ENCODE measurements at places on chromosomes 2 and 18.

GRCh38 chr2:65931056-65931455, 498.7 kb upstream of the SPRED2 start:
- DNase-seq, result no peak

GRCh38 chr2:40716879-40717278, 265.0 kb upstream of the SLC8A1 start:
- DNase-seq, result no peak

DNA sequence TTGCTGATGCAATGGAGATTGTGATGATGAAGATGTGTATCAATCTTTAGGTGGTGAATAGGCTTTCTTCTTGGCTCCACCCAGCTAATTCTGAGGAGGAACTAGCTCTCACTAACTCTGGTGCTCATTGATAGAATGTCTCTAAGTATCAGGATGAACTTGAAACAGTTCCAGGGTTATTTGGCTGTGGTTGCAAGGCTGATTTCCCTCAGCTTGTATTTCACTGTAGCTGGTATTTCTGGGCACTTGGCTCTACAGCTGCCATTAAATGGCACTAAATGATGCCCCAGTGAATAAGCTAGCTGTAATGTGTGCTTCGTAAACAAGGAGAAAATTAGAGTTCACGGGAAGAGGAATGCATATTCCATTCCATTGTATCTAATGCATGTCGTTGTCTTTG, 241.2 kb downstream of the RPIA start:
- DNase-seq, result no peak

DNA sequence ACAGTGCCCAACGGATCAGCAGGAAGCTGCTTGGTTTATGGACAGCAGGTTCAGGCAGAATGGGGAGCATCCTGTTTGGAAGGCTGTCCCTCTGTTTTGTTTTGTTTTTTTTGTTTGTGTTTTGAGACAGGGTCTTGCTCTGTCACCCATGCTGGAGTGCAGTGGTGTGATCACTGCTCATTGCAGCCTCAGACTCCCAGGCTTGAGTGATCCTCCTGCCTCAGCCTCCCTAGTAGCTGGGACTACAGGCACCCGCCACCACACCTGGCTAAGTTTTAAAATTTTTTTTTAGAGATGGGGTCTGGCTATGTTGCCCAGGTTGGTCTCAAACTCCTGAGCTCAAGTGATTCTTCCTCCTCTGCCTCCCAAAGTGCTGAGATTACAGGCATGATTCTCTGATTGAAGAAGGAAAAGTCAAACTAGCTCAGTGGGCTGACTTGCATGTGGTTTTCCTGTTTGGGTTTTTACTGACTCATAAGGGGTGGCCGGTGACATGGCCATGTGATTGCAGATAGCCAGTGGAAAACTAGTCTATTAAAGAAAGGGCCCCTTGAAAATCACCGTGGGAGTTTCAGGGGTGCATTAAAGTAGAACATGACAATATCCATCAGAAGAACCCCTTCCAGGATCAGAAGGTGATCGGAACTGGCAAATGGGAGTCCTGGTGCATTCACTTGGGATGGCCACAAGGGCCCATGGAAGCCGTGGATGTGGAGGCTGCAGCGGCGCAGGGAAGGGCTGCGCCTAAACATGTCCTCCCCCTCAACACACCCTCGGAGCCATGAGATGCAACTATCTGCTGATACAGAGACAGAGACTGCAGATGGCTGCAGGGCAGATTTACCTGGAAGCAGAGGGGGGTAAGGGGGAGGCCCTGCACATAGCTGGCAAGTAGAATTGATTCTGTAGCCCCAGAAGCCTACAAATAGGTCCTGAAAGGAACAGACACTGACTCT, 26.5 kb downstream of the AQP12B start:
- DNase-seq, result no peak

DNA sequence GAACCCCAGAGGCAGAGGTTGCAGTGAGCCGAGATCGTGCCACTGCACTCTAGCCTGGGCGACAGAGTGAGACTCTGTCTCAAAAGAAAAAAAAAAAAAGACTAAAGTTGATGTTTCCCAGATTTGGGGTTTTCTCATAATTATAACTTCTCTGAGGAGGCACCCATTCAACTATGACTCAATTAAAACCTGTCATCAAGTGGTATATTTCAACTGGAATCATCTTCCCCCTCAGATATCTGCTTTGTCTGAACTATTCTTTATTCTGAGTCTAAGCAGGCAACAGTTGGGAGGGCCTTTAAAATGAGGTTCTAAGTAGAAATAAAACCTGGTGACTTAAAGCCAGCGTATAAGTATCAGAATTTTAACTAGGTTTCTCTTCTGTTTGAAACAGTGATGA, 88.5 kb downstream of the PTRHD1 start:
- no peak for DNase-seq
